ENCODE measurements at places on chromosomes 4 and X.

GRCh38 chrX:47956016-47956415, 47.8 kb downstream of the ZNF182 start:
- DNase-seq, result no peak

- DNase-seq, result no peak
These were observed 319 bp upstream of the MAGEH1 start for GRCh38 chrX:55451626-55451989.

GRCh38 chrX:30992381-30992904, 79.4 kb downstream of the FTHL17 start:
- no peak for DNase-seq

DNA sequence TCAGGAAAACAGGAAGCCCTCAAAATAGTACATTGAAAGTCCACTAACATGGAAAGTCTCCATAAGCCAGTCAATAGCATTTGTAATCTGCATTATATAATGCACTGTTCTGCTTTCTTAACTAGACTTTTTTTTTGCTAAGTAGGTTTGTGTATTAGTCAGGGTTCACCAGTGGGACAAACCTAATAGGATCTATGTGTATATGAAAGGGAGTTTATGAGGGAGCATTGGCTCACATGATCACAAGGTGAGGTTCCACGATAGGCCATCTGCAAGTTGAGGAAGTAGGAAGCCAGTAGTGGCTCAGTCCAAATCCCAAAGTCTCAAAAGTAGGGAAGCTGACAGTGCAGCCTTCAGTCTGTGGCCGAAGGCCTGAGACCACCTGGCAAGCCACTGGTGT, 116.0 kb downstream of the MXRA5 start:
- no peak for DNase-seq

DNA sequence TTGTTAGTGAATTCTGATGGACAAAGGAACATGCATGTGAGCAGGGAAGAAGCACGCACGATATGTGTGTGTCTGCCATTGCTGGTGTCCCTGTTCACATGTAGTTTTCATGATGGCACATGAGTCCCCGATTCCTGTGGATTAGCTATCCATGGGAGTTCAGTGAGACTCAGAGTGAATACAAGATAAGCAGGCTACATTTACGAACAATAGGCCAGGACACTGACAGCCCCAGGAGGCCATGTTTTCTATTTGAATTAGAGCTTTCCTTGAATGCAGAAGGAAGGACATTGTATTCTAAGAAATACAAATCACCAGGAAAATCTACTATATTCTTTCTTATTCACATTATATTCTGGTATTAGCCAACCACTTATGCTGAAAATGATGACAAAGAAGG, 171.4 kb downstream of the PPP1R2C start:
- DNase-seq, result no peak

- no peak for DNase-seq
These were observed 99.8 kb downstream of the PTCHD1 start for GRCh38 chrX:23434356-23434884.

GRCh38 chr4:146343199-146343598, 128.9 kb downstream of the REELD1 start:
- DNase-seq, result no peak

DNA sequence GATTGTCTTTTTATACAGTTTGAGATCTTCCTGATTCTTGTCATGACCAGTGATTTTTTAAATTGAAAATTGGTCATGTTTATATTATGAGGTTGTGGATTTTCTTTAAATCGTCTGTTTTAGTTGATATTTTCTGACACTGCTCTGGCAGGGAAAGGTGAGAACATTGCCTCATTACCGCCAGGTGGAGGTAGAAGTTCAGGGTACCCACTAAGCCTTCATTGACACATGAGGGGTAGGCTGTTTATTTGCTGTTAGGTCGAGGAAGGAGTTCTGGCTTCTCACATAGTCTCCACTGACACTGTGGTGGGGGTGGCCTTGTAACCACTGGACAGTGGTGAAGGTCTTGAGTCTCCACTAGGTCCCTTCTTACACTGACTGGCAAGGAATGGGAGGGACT, 117.6 kb upstream of the GPR101 start:
- DNase-seq, result no peak

DNA sequence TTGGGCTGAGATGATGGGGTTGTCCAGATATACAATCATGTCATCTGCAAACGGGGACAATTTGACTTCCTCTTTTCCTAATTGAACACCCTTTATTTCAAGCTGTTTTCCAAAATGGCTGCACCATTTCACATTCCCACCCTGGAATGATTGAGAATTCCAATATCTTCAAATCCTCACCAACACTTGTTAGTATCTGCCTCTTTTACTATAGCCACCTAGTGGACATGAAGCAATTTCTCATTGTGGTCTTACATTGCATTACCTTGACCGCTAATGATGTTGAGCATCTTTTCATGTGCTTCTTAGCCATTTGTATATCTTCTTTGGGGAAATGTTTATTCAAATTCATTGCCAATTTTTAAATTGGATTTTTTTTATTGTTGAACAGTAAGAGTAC, 364.8 kb downstream of the SMARCA1 start:
- DNase-seq, result no peak

DNA sequence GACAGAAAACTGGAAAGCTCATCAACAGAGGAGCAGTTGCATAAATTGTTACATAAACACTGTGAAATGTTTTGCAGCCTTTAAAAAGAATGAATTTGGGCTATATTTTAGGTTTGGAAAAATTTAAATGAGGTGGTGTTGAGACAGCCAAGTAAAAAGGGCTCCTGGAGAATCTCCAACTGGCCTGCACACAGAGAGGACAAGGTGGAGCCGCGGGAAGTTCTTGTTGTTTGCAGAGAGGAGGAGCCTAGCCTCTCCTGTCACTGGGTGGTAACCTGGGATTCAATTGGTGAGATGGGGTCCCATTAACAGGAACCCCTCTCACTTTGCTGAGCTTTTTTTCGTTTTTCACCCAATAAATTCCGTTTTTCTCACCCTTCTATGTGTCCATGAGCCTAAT, 13.4 kb downstream of the GIMD1 start:
- no peak for DNase-seq

DNA sequence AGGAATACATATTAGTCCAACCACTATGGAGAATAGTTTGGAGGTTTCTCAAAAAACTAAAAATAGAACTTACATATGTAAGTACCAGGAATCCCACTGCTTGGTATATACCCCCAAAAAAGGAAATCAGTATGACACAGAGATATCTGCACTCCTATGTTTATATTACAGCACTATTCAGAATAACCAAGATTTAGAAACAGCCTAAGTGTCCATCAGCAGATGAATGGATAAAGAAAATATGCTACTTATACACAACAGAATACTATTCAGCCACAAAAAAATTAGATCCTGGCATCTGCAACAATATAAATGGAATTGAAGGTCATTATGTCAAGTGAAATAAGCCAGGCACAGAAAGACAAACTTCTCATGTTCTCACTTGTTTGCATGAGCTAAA, 27.5 kb upstream of the ABCG2 start:
- no peak for DNase-seq

DNA sequence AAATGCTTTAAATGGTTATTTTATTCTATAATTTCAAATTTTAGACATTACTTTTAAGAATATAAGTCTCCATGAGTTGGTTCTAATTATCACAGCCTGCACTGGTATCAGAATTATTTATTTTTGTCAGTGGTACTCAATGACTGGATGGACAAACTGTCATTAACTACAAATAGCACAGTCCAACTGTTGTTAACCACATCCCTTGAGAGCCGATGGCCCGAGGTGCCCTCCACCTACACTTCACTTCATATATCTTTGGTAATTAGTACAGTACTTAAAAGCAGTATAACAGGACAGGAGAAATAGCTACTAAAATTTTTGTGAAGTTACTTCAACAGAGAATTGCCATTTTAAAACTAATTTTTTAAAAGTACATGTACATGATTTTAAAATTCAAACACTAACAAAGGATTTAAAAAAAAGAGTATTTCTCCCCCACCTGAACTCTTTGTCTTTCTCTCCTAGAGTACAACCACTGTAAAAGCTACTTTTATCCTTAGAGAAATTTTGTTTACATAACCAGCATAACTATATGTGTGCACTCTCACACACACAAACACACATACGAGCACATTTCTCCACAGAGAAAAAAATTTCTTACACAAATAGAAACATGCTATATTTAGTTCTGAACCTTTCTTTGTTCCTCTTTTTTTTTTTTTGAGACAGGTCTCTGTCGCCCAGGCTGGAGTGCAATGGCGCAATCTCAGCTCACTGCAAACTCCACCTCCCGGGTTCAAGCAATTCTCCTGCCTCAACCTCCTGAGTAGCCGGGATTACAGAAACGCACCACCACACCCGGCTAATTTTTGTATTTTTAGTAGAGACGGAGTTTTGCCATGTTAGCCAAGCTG, 6.5 kb downstream of the TIFA start:
- DNase-seq, result peak; percentile 41

DNA sequence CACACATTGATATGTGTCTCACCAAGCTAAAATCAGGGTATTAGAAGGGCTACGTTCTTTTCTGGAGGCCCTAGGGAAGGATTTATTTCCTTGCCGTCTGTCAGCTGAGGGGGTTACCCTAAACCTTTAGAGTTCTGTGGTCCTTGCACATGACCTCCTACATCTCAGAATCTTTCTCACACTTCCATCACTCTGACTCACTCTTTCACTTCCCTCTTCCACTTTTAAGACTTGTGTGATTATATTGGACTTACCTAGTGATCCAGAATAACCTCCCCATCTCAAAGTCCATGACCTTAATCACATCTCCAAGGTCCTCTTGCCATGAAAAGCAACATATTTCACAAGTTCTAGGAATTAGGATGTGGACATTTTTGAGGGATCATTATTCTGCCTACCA, 53.6 kb upstream of the FUNDC1 start:
- peak; percentile 19 for DNase-seq

- no peak for DNase-seq
These were observed 413.7 kb downstream of the PPP3CA start for GRCh38 chr4:100933628-100934027.

- DNase-seq, result no peak
These were observed 38.6 kb downstream of the SORBS2 start for GRCh38 chr4:185773419-185773818.

GRCh38 chr4:137934911-137935310, 307.2 kb downstream of the SLC7A11 start:
- no peak for DNase-seq

DNA sequence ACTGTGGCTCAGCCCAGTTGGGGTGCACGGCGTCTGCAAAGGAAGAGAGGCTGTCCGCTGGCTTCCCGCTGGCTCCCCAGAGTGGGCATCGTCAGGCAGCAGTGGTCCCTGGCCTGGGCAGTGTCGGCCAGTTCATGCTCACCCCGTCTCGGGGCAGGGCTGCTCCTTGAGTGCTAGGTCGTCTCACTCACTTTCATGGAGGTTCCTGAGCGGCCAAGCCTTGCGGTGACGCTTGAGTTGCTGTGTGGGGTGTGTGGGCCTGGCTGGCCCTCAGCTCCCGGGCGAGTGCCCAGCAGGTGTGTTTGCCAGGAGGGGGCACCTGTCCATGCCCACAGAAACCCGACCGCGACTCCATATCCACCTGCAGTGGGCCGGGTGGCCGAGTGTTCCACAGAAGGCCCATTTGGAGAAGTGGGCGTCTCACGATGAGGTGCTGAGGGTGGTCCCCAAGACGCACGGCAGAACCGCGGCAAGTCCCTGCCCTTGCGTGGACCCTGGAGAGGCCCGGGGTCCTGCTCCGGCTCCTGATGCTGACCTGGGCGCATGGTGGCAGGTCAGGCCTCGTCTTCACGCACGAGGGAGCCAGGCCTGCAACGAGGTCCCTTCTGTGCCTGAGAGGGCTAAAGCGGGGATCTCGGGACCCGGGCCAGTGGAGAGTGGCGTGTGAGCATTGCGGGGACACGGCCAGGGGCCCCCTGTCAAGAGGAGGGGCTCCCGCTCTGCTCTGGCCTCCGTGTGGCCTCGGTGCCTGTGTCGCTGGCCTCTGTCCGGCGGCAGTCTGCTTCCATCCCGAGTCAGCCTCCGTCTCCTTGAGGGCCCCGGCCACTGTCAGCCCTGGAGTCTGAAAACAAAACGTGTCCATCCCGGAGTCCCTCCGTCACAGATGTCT, 18.5 kb upstream of the UVSSA start:
- DNase-seq, result no peak

GRCh38 chrX:109632906-109633504, 8.0 kb upstream of the KCNE5 start:
- DNase-seq, result peak; percentile 15

- DNase-seq, result no peak
These were observed 2.9 kb upstream of the YTHDC1 start for GRCh38 chr4:68352791-68353190.

DNA sequence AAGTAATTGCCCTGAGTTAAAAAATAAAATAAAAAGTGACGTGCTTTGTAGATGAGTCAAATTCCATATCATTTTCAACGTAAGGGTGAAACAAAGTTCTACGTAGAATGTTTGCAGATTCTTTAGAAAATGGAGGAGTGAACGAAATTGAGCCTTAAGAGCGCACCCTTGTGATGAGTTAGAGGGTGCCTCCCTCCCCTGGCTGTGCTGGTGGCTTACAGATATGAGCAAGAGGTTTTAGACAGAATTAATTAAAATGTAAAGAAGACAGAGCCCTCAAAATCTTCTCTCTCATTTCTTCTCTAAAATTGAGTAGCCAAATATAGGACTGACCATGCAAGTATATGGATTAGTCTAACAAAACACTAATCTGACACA, 30.2 kb upstream of the LGI2 start:
- no peak for DNase-seq

- no peak for DNase-seq
These were observed 4.9 kb downstream of the OPHN1 start for GRCh38 chrX:68428431-68428830.

DNA sequence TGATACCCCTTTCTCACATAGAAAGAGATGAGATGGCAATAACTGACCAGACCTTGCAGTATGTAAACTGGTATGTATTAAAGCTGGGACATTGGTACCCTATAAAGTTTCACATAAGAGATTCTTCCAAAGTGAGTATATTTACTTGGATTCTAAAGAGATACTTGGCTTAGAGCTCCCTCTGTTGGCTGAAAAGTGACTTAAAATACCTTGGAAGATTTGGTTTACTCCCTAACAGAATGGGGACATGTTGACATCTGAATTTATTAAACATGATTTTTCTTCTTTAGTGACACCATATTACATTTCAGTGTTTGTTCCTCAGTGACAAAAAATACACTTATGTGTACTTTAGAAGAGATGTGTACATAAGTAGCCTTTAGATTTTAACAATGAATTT, 47.9 kb upstream of the RGN start:
- peak; percentile 18 for DNase-seq

DNA sequence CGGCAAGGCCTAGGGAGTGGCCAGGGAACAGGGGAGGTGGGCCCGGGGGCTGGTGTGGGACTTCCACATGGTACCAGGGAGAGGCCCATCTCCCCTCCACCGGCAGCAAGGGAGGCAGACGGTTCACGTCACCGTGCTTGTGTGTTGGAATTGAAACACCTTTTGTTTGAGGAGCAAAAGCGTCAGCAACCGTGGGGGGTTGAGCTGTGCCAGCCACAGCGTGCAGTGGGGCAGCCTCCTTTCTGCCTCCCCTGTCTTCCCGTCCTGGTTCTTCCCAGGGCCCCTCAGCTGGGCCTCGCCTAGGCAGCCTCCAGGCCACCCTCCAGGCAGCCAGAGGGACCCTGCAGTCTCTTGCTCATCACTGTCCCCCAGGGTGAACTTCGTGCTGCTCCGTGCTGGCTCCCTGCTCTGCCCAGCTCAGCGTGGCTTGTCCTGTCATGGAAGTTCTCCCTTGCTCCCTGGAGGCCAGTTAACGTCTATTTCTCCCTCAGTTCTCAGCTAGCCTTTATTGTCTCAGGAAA, 32.1 kb upstream of the HGFAC start:
- DNase-seq, result no peak

- DNase-seq, result no peak
These were observed 235.1 kb downstream of the PPARGC1A start for GRCh38 chr4:23654791-23655190.

All from GM20000 (cell line).